Activated naive CD8-positive, alpha-beta T cell treated with anti-CD3 and anti-CD28 coated beads, Interleukin-2, amount 10 ng/mL, durations not matched to agents 7 days and 5 days (primary cell): ENCODE measurements at places on chromosomes 5 and 9. TPM values are rescaled to one million over a fixed set of nuclear protein-coding genes. Genes with fewer than 3 reads are reported as not detected.
A peak's percentile ranks its signal among the peaks of the same experiment; 100 is the strongest.

DNA sequence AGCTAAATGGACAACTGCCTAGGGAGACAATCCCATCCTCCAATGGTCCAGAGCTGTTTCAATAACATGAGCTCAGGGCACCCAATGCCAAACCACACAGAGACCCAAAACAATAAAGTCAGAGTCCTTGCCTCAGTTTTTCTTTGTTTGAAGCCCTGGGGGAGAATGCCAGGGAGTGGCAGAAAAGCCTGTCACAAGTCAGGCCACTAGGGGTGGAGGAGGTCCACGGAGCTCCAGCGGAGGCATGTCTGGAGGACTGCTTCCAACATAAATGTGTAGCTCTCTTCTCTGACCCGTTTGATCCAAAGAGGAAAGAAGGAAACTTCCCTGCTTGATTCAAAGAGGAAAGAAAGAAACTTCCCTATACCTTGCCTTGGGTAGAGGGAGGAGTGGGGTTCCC is 175.3 kb downstream of the HSPA4 start:
- DNase-seq = no peak

- DNase-seq = no peak
These were observed 2.3 kb downstream of the P4HA2 start for GRCh38 chr5:132225165-132226032.

DNA sequence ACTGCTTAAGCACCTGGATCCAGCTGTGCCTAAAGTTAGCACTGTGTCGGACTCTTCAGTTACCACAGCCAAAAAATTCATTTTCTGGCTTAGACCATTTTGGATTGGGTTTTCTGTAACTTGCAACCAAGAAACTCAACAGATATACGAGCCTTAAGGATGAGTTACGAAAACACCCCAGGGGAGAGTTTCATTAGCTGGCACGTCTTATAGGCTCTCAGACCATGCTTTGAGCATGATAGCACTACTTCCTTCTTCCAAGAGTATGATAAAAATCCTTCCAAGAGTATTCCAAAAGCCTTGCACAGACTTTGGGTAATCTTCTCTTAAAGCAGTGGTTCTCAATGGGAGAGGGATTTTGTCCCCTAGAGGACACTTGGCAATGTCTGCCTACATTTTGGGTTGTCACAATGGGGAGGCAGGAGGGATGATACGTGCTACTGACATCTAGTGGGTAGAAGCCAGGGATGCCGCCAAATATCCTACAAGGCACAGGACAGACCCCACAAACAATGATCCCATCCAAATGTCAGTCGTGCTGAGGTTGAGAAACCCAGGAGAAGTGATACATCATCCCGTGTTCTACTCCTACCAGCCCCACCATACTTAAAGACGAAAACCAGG is 64.8 kb downstream of the SMIM23 start:
- no peak for DNase-seq

DNA sequence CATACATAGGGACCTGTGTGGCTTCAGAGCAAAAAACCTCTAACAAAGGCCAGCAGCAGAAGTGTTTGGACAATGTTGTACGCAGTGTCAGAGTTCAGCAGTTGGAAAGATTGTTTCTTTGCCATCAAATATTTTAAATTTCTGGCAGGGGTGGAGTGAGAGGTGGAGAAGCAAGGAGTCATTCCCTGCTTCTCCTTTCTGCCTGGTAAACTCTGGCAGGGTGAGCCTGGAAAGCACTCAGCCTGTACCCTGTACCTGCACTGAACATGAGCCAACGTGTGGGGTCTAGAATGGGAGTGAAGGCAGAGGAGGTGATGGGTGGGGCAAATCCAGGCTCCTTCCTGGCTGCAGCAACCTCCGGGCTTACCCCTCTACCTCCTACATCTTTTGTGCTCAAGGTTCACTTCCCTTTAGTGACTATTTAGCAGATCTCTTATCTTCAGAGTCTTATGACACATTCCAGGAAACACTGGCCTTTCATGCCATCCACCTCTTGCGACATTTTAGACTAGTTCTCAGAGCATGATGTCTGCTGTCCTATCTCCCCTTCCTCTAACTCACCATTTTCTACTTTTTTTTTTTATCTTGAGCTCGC is 445.0 kb upstream of the PIK3R1 start:
- DNase-seq = no peak

DNA sequence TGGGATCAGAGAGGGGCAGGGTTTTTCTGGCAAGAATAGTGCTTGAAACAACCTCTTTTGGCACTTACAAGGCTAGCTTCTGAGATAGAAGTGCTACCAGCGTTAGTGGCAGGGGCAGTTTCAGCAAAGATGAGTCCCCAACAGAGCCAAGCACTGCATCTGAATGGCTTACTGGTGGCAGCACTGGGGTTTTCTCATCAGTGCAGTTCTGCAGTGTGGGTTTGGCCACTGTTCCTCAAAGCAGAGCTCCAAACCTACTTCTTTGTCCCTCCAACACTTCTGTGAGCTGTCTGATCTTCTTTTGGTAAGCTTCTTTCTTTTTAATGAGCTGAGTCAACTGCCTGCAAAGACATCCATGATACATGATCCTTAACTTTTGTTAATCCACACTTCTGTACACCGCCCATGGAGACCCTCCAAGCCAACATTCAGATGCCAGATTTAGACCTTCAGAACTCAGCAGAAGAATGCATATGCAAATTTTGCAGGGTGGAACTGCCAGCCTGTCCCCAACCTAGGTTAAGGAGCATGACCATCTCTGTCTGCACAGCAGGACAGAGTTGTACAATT is 29.9 kb upstream of the FSTL4 start:
- DNase-seq = no peak

GRCh38 chr9:87578625-87579024 is 81.0 kb downstream of the DAPK1 start:
- no peak for DNase-seq

GRCh38 chr5:174311531-174312269 is 266.2 kb downstream of the NSG2 start:
- DNase-seq = peak; percentile 82

DNA sequence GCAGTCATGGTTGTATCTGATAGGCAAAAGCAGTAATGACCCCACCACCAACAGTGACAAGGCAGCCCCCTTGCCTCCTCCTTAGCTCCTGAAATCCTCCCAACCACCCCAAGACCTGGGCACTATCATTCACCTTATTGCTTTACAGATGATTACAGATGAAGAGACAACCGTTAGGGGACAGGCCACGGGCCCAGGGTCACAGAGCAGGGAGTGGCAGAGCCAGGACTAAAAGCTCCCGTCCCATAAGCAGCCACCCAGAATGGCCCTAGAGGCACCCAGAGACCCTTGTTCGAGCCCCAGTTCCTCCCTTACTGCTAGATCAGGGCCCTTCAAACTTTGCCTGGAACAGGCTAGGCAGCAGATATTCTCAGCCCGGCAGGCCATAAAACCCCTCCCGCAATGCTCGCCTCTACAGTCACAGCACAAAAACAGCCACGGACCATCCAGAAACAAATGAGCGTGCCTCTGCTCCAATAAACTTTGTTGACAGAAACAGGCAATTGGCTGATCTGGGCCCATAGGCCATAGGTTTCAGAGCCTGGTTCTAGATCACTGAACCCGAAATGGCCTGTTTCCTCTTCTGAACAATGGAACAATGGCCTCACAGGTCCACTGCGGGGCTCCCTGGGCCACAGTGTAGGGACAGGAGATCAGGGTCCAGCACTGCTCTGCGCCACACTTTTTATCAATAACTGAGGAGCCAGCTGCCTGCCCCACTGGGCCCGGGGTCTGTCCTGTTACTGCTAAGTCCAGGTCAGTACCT is 67.0 kb downstream of the LRSAM1 start:
- DNase-seq = no peak

The BSPRY gene
- total RNA-seq = 9.6 TPM
